ENCODE measurements at places on chromosomes 2 and 18.
A peak's percentile ranks its signal among the peaks of the same experiment; 100 is the strongest.

- no peak for DNase-seq
Observed at GRCh38 chr18:4020026-4020425, 435.1 kb downstream of the DLGAP1 start.

GRCh38 chr18:51946946-51947345 is 393.1 kb upstream of the DCC start:
- no peak for DNase-seq

GRCh38 chr2:136248242-136248641 is 130.3 kb upstream of the CXCR4 start:
- DNase-seq = peak; percentile 32

DNA sequence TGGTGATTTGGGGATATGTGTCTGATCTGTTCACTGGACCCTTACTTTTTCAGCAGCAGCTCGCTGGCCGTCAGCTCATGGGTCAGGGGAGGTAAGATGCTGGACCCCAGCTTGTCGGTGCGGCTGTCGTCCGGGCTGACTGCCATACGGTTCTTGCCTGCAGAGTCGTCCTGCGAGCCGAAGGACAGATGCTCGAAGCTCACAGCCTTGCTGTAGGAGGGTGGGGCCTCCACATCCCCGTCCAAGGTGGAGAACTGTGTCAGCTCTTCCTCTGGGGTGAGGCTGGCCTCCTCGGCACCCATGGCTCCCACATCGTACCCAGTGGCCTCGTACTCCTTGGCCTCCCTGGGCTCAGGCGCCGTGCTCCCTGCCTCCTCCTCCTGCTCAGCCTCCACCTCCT is 179.5 kb downstream of the NAPG start:
- no peak for DNase-seq

GRCh38 chr2:42230891-42231290 is 61.7 kb downstream of the EML4 start:
- no peak for DNase-seq

DNA sequence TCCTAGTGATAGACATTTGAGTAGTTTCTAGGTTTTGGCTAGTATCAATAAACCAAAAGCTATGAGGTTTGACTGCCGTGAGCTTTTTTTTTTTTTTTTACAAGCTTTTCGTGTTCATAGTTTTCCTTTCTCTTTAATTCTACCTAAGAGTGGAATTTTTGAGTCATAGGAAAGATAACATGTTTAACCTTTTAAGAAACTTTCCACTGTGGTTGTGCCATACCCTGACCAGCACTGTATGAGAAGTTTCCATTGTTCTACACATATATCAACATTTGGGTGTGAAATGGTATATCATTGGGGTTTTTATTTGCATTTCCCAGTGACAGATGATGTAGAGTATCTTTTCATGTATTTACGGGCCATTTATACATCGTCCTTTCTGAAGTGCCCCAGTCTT is 31.7 kb downstream of the UBE2F start:
- no peak for DNase-seq

GRCh38 chr2:121043827-121044222 is 241.2 kb downstream of the TFCP2L1 start:
- no peak for DNase-seq
